ENCODE measurements at places on chromosomes 4 and X.

DNA sequence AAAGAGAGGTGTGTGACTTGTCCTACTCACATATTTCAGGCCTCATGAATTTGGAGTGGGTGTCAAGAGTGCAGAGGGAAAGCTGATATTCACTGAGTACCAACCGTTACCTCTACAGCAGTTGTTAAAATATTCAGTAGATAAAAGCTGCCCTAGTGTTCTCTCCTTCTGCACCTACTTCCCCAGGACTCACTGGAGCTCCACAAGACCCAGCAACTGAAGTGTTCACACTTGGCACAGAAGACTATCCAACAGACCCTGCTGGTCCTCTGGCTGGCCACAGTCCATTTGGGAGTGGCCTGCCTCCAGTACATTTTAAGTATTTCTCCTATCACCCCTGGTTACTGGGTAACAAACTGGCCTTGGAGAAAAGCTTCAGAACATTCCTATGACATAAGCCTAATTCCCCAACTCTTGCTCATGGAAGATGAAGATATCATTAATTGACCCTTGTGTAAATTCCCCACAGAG, 70.8 kb downstream of the PPARGC1A start:
- DNase-seq = peak; percentile 51

DNA sequence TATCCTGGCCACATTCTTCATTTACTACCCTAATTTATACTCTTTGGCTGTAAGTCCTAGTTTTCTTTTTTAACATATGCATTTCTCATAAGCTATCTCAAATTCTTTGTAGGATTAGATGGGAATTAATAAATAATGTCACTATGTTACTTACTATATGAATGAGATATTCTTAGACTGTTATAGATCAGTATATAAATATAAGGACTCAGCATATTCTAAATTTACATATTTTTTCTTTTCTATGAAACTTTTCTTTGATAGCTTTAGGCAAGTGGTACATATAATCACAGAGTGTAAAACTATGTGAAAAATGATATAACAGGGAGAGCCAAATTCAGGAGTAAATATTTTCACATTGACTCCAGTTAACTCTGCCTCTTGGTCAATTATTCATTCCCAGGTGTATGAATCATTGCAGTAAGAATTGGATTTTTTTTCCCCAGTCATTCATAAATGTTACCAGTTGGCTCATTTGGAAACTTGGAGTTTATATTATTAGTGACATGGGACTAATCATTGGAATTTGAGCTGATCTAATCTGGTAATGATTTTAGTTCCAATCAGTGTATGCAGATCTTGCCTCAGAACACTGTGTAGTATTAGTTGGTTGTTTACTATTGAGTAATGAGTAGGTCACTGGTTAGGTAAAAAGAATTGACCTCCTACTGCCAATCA, 25.3 kb downstream of the FHIP1A start:
- DNase-seq = peak; percentile 73

GRCh38 chr4:68907788-68908700, 43.6 kb downstream of the UGT2A3 start:
- no peak for DNase-seq

GRCh38 chr4:8192748-8193738, 6.0 kb upstream of the SH3TC1 start:
- peak; percentile 42 for DNase-seq

DNA sequence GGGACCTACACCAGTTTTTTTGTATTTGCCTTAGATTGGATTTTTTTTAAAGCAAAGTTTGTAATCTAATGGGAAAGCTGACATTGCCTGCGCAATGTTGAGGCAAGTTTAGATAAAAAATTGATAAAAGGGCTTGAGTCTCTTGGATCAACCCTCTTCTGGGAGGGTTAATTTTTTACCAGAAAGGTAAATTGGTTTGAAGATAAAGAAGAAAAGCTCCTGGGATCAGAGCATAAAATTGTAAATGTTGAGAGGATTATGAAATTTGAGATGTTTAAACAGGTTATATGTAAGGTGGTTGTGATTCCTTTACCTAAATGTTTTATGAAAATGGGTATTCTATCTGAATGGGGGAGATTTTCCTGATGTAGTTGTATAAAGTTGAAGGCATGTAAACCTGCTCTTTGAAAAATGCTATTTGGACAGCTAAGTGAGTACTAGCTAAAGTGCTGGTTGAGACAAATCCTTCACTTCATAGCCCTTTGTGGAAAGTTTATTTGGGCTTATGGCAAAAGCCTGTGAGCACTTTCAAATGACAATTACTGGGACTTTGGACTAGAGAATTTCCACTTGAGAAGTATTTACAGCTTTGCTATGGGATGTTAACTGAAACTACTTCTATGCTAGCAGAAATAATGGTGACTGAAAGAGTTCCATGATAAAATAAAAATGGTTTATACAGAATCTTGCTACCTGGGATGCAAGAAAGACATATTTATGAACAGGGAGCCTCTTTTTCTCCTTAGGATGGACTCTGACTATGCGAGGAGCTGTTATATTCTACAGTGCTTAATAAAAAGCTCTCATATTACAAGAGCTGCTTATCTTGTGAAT, 56.2 kb downstream of the UGT2B10 start:
- DNase-seq = no peak
